Adrenal gland (tissue), 19 donors: ENCODE measurements at places on chromosomes 13 and 19. TPM values are rescaled to one million over a fixed set of nuclear protein-coding genes. Genes with fewer than 3 reads are reported as not detected.

DNA sequence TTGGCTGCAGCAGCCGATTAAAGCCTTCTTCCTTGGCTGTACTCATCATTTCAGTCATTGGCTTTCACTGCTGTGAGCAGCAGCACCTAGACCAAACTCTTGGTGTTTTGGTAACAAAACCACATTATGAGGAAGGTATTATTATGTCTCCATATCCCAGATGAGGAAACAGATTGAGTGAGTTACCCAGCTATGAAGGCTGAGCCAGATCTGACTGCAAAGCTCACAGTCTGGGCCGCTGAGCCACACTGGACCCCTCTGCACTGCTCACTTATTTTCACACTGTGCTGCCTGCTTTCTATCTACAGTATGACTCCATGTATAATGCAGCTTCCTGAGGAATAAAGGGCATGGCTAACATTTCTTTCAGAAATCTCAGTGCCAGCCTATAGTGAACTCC is 24.5 kb downstream of the CRYL1 start:
- H3K36me3 ChIP-seq, result no peaks in the 10 kb centered on the region
- no peaks in the 10 kb centered on the region for H3K4me1 ChIP-seq
- no peak for DNase-seq

CALR3 gene
- total RNA-seq, result not detected

- peaks cover 7% of the 10 kb centered on the region for H3K36me3 ChIP-seq
- H3K4me1 ChIP-seq, result peaks cover 7% of the 10 kb centered on the region
- DNase-seq, result peak; percentile 46
Observed at GRCh38 chr19:17294051-17294891, 9.0 kb downstream of the ABHD8 start.

GRCh38 chr19:3151563-3152418 is 16.0 kb downstream of the GNA15 start:
- no peaks in the 10 kb centered on the region for H3K27me3 ChIP-seq
- no peak for DNase-seq
- no peaks in the 10 kb centered on the region for H3K4me1 ChIP-seq
- no peak overlapping the region for H3K4me3 ChIP-seq
- H3K36me3 ChIP-seq, result no peaks in the 10 kb centered on the region

- no peak for DNase-seq
- H3K36me3 ChIP-seq, result no peaks in the 10 kb centered on the region
- H3K4me3 ChIP-seq, result no peak overlapping the region
- H3K4me1 ChIP-seq, result peaks cover 29% of the 10 kb centered on the region
- no peaks in the 10 kb centered on the region for H3K27me3 ChIP-seq
Observed at GRCh38 chr13:23610966-23611491, 40.8 kb downstream of the TNFRSF19 start.
